Stomach (tissue), 19 donors: ENCODE measurements at places on chromosomes 7 and 10. TPM values are rescaled to one million over a fixed set of nuclear protein-coding genes. Genes with fewer than 3 reads are reported as not detected.

DNA sequence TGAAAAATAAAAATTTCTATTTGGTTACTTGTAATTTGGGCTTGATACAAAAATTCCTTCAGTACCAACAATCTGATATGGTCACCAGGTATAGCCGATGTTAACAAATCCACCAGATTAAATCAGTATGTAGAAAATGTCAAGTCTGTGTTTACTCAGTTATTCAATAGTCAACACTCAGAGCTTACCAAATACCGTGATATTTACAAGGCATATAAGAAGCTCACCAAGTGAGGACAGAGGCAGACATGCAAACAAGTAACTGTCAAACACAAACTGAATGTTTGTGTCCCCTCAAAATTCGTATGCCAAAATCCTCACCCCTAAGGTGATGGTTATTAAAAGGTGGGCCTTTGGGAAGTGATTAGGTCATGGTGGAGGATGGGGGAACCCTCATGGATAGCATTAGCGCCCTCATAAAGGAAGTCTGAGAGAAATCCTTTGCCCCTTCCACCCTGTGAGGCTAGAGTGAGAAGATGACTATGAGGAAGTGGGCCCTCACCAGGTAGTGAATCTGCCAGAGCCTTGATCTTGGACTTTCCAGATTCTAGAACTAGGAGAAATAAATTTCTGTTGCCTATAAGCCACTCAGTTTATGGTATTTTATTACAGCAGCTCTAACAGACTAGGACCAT lies 63.1 kb downstream of the TES start:
- DNase-seq: no peak

- DNase-seq: no peak
Observed at GRCh38 chr10:82738592-82738991, 863.6 kb downstream of the NRG3 start.

DNA sequence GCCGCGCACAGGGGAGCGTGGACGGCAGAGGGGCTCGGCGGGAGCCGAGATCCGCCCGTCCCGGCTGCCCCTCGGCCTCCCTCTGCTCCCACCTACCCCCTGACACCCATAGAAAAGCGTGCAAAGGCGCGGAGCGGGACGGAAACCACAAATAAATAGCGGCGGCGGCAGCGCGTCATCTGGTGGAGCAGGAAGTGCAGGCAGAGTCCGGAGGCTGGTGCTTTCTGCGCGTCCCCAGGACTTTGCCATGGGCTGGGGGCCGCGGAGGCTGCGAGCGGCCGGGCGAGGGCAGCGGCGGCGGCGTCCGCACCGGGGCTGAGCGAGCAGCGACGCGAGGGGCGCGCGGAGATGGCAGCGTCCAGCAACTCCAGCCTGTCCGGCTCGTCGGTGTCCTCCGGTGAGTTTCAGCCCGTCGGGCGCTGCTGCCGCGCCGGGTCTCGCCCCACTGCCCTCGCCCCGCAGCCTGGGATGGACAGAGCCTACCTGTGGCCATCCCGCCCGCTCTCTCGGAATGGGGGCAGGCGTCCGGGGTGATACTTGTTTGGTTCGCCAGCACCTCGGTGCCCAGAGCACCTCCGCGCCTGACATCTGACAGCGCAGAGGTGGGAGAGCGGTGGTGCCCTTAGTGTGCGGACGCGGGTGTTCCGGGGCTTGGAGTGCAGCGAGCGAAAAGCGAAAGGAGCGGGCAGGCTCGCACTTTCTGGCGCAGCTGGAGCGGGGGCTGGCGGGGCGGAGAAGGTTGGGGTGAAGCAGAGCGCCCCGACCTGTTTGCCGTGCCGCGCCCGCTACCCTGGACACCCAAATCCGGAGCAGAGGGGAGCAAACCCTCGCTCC lies at the start of gene CHN2:
TSS of gene CHN2 (plus strand) at position 182 of the 834 bp plus-strand sequence.
- peak; percentile 88 for DNase-seq

- peak; percentile 75 for DNase-seq
Observed at GRCh38 chr10:97888641-97889262, 39.1 kb downstream of the GOLGA7B start.

ANXA11 gene
- total RNA-seq: 151 TPM
